CD8-positive, alpha-beta T cell (primary cell): ENCODE measurements at places on chromosomes 4 and X.

DNA sequence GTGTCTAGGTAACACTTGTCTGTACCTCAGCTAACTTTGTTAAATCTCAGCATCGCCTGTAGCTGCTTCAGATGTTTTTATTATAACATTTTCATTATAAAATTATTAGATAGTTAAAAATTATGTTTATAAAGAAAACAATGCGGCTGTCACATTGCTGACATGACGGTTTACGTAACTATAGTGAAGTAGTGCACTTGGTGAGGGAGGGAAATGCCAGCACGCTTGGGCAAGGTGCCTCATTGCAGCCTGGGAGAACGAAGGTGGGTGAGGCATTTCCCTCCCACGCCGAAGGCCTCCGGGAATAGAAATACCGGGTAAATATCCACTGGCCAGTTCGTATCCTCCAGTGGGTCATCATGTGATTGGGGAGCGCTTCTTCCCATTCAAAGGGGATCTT, 15.9 kb downstream of the TMEM187 start:
- no peak for DNase-seq

- no peak for DNase-seq
Measured at GRCh38 chrX:97909245-97909644, 1025.5 kb downstream of the RPA4 start.

- no peak for DNase-seq
Measured at GRCh38 chrX:72029483-72030411, 102.0 kb downstream of the RTL5 start.

DNA sequence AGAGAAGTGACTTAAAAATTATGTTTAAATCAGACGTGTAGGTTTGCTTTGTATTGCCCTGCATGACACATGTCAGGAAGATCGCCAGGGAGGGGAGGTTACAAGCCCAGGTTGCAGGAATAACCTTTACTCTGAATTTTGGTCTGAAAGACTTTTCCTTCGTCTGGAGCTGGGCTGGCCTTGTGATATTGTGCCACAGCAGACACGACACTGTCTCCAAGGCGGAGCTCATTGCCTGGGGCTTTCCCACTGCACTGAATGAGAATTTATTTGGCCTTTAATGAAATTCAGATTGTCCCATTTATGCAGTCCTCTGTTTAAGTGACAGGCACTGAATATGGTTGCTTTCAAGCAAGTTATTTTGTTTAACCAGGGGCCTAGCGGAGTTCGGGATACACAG, 45.1 kb downstream of the RHOH start:
- peak; percentile 84 for DNase-seq

- no peak for DNase-seq
Measured at GRCh38 chr4:123168812-123169211, 227.8 kb upstream of the SPRY1 start.

GRCh38 chr4:34721835-34722234, 1522.5 kb downstream of the ARAP2 start:
- no peak for DNase-seq

DNA sequence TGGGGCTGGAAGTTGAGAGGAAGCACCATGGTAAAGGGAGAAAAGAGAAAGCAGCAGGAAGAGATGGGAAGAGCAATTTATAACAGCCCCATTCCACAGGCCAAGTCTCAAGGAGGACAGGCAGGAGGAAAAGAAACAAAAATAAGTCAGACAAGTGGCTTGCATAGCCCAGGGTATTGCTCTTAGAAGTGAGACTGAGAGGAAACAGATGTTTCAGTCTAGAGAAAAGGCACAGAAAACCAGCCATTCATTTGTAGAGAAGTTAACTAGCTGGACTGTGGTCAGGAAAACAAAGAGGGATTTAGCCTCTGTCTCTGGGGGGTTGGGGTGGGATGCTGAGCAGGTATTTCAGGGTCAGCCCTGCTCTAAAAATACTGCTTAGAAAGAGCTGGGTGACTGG, 175.0 kb upstream of the ARHGEF9 start:
- no peak for DNase-seq

- DNase-seq = no peak
Measured at GRCh38 chrX:104195489-104196084, 29.3 kb downstream of the FAM199X start.

- no peak for DNase-seq
Measured at GRCh38 chr4:47154816-47155370, 123.5 kb downstream of the GABRB1 start.

DNA sequence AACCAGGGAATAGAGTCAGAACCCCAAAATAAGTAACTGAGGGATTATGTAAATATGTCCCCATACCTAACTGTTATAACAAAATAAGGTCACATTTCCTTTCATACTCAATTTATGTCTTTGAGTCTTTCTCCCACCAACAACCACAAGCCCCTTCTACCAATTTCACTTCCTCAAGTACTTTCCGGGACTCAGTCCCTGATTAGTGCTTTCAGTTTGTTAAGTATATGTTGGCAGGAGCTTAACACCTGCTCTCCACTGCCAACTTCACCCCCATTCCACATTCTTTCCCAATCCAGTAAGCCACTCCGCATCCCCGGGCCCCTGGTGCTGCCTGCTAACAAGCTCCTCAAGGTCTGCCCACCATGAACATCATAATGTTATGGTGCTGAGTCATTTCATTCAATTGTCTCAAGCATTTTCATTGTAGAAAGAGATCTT, 71.3 kb upstream of the SPRY1 start:
- no peak for DNase-seq

- DNase-seq = no peak
Measured at GRCh38 chr4:8394061-8394519, 46.4 kb downstream of the ACOX3 start.

DNA sequence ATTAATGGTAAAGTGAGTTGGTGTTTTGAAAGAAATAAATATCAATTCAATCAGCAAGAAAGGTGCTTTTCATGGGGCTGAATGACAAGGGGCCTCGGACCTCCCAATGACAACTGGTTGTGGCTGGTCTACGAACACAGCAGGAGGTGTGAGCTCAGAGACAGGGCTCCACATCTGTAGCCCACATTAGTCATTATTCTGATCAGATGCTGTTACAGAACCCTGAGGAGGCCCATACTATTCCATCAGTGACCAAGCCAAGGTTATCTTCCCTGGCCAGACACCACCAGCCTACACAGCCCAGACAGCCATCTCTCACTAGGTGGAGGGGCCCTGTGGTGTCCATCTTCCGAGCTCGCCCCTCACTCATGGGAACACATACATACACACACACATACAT, 168.8 kb downstream of the SH3KBP1 start:
- no peak for DNase-seq

DNA sequence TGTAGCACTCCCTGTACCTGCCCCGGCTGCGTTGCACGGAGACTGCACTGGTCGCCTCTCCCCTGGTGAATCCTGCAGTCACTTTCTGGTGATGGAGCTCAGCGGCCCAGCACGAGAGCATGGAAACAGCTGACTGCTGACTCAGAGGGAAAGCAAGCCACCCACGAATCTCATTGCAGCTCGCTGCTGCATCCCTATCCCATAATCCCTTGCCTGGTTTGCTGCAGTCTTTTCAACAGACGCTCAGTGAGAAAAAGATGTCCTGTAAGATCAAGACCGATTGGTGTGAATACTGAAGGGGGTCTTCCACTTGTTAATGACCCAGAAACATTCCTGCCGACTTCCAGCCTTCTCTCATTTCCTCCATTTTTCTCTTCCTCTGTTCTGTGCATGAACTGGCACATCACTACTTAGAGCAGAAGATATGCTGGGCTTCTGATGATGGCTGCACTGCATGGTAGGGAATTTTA, 52.9 kb downstream of the TRIM2 start:
- no peak for DNase-seq
